ENCODE measurements at places on chromosomes 6 and 20.

- DNase-seq: peak; percentile 40
Observed at GRCh38 chr6:28357036-28357435, 7.3 kb downstream of the ZKSCAN3 start.

- no peak for DNase-seq
Observed at GRCh38 chr20:41618807-41619311, 682 bp upstream of the CHD6 start.

GRCh38 chr6:71106276-71106675 is 149.4 kb upstream of the B3GAT2 start:
- no peak for DNase-seq

DNA sequence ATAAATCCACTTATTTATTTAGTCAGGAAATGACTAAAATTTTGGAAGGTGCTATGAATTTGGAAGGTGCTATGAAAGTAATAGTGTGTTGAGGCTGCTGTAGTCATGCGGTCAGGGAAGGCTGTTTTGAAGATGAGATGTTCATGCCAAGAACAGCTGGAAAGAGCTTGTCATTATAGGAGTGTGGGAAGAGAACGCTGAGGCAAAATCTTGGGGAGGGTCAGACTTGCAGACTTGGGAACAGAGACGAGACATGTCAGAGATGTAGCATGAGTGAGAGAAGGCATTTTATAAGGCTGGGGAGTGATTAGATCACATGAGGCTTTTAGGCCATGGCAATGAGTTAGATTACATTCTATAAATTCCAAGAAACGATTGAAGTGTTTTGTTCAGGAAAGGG is 124.0 kb upstream of the B3GAT2 start:
- DNase-seq: no peak

All from MCF 10A (cell line).